Stimulated activated CD8-positive, alpha-beta memory T cell treated with anti-CD3 and anti-CD28 coated beads, Interleukin-7, amount 100 ng/mL, for 4 hours (primary cell): ENCODE measurements at places on chromosomes 16 and 17.

GRCh38 chr16:3478242-3478925 is 16.9 kb downstream of the C16orf90 start:
- no peak for DNase-seq

GRCh38 chr16:4200000-4200780 is 41.7 kb downstream of the SRL start:
- DNase-seq = no peak

GRCh38 chr16:77970371-77970770 is 52.0 kb upstream of the CLEC3A start:
- DNase-seq = no peak

GRCh38 chr16:11708421-11708820 is 34.2 kb downstream of the TXNDC11 start:
- no peak for DNase-seq

GRCh38 chr16:23952128-23952970 is 116.6 kb downstream of the PRKCB start:
- peak; percentile 55 for DNase-seq

- no peak for DNase-seq
Measured at GRCh38 chr16:25771216-25771615, 79.5 kb downstream of the HS3ST4 start.

DNA sequence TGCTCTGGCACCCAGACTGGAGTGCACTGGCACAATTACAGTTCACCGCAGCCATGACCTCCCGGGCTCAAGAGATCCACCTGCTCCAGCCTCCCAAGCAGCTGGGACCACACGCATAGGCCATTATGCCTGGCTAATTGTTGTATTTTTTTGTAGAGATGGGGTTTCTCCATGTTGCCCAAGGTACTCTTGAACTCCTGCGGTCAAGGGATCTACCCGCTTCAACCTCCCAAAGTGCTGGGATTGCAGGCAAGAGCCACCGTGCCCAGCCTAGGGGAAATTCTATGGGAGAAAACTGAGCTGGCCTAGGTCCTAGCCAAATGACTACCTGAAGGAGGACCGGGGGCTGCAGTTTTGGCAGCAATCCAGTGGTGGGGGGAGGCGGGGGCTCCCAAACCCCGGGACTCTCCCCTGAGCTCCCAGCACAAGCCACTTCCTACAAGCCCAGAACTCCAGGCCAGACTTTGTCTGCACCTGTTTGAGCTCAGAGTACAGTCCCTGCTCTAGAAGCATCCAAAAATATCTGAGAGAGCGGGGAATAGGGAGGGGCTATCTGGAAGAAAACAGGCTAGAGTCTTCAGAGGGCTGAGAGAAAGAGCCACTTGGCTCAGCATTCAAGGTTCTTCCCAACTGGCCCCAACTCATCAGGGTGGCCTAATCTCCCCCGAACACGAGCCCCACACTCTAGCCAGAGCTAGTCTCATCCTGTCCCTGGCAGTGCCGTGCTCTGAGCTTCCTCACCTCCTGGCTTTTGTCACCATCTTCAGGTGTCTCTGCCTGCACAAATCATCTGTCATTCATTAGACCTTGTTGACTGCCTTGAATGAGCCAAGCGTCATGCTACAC is 9.1 kb downstream of the SRL start:
- no peak for DNase-seq

DNA sequence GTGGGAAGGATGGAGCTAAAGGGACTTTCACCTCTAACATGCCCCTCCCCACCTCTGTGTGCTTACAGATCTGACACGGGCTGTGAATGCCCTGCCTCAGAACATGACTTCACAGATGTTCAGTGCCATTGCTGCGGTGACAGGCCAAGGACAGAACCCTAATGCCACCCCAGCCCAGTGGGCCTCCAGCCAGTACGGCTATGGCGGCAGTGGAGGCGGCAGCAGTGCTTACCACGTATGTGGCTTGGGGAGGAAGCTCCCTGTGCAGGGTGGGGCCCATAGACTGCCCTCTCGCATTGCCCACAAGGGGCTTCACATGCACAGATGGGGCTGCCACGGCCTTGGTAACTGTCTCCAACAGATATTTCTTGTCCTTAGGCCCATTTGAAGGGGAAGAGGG is 11.4 kb downstream of the PROCA1 start:
- no peak for DNase-seq

DNA sequence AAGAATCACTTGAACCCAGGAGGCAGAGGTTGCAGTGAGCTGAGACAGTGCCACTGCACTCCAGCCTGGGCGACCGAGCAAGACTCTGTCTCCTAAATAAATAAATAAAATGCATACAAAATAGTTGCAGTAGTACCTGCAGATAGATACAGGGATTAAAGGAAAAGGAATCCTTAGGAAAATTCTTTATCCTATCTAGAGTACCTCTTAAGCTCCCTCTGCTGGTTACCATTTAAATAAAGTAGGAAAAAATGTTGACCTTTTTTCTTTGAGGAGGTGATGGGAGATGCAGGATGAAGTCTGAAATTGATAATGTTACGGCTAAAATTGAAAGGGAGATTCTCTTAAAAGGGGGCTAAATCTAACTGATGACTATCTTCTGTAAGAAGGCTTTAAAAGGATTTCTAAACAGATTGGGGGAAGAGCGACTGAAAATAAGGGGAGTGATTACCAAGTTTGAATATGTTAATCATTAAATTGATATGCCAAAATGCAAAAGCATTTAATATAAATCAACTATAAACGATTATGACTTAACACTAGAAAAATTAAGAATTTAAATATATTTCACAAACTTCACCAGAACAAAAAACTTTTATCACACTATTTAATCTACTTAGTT is 29.4 kb downstream of the C16orf87 start:
- no peak for DNase-seq

DNA sequence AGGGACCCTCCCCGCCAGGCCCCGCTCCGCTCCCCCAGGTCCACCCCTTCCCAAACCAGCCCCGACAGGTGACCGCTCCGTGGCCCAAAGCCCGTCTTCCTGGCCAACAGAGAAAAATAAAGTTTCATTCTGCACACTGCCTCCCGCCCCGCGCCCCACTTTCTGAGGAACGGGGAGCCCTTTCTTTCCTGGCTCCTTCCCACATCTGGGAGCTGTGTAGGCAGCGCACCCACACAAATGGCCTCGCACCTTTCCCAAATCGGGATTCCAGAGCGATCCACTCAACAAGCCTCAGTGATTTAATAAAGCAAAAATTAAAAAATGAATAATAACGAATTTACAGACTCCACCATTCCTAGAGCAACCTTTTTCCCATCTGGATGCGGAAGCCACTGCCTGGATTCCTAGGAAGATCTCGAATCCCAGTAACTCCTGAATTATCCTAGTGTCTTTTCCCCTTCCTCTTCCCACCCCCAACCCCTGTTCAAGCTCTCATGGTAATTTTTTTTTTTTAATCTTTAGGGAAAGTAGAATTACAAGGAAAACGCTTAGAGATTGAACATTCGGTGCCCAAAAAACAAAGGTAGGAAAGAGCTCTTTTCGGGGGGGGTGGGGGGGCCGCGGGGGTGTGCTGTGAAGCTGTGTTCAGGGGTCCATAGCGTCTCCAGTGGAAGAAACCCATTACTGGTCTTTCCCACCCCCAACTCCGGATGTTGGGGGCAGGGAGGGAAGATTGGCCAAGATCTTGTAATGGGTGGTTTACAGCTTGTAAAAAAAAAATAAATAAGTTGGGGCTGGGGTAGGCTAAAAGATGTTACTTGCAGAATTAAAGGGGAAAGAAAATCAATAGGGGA is 1.6 kb downstream of the IGF2BP1 start:
- DNase-seq = no peak

- no peak for DNase-seq
Measured at GRCh38 chr17:4968486-4969046, 949 bp upstream of the SPAG7 start.

DNA sequence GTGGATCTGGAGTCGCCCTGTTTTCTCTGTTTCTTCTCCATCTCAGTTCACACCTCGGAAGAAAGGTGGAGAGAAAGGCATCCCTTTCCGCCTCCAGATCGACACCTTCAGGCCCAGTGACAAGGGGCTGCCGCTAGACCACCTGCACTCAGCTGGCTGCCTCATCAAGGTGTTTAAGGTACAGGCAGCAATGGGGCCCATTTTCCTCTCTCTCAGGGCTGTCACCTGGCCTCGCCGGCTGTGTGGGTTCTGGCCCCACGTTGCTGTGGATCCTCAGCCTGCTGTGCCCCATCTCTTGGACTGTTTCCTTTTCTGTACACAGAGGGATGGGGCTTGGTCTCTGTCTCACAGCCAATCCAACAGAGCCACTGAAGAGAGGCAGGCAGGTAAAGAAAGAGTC is 17.4 kb upstream of the STAC2 start:
- DNase-seq = no peak

GRCh38 chr17:65729207-65729606 is 167.8 kb upstream of the AXIN2 start:
- no peak for DNase-seq
